RWPE2 (cell line): ENCODE measurements at places on chromosomes 3 and 15.

- H3K27ac ChIP-seq = no peak overlapping the region
- H3K27me3 ChIP-seq = no peaks in the 10 kb centered on the region
- no peaks in the 10 kb centered on the region for H3K36me3 ChIP-seq
- no peaks in the 10 kb centered on the region for H3K4me1 ChIP-seq
Observed at GRCh38 chr3:155372281-155372680, 78.8 kb upstream of the STRIT1 start.

- H3K27ac ChIP-seq = no peak overlapping the region
- H3K4me3 ChIP-seq = no peak overlapping the region
- no peaks in the 10 kb centered on the region for H3K36me3 ChIP-seq
- DNase-seq = no peak
Observed at GRCh38 chr3:105154692-105155091, 212.0 kb upstream of the ALCAM start.

DNA sequence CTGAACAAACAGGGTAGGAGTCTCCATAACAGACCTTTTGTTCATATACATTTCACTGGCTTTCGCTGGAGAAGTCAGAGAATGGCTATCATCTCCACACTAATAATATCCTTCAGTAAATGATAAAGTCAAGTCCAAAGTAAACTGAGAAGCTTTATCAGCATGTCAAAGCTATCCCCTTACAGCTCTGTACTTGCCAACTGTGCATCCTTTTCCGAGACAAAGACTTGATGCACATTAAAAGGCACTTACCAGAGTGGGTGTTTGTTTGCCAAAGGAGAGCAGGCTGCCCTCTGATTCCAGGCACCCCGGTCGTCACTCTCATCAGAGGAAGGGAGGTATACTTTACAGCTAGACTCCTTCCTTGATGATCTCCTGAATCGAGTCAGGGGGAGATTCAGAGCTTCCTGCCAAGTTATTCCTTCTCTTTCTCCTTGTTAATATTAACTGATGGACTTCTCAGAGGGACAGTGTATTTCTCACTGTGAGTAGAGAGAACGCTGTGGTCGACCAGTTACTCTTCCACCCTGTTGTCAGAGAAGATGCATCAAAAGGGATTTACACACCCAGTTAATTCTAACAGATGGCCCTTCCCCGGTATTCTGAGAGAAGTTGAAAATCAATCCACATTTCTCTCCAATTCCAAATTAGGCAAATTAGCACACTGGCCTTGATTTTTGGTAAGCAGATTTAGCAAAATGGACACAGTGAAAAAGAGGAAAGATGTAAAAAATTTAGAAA is 504.7 kb upstream of the NR2F2 start:
- H3K4me3 ChIP-seq = no peak overlapping the region
- no peaks in the 10 kb centered on the region for H3K27me3 ChIP-seq
- DNase-seq = no peak
- no peaks in the 10 kb centered on the region for H3K4me1 ChIP-seq
- H3K36me3 ChIP-seq = no peaks in the 10 kb centered on the region
- H3K27ac ChIP-seq = no peak overlapping the region

DNA sequence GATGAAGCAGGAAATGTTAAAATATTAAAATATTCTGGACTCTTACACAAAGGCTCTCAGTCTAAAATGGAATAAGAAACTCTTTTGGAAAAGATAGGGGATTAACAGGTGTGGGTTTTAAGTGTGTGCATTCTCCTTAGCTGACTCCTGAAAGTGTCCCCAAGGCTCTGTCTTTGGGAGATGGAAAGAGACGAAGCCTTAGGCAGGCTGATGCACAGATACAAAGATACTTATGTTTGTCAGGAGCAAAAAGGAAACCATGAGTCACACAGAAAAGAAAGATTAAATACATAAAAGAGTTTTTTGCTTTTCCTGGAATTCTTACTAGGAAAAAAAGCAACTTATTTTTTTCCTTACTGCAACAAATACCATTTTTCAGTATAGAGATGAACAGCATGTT is 23.8 kb upstream of the ABI3BP start:
- no peaks in the 10 kb centered on the region for H3K27me3 ChIP-seq
- no peaks in the 10 kb centered on the region for H3K36me3 ChIP-seq
- no peak overlapping the region for H3K4me3 ChIP-seq
- H3K4me1 ChIP-seq = peaks cover 7% of the 10 kb centered on the region
- no peak for DNase-seq
- H3K27ac ChIP-seq = no peak overlapping the region

DNA sequence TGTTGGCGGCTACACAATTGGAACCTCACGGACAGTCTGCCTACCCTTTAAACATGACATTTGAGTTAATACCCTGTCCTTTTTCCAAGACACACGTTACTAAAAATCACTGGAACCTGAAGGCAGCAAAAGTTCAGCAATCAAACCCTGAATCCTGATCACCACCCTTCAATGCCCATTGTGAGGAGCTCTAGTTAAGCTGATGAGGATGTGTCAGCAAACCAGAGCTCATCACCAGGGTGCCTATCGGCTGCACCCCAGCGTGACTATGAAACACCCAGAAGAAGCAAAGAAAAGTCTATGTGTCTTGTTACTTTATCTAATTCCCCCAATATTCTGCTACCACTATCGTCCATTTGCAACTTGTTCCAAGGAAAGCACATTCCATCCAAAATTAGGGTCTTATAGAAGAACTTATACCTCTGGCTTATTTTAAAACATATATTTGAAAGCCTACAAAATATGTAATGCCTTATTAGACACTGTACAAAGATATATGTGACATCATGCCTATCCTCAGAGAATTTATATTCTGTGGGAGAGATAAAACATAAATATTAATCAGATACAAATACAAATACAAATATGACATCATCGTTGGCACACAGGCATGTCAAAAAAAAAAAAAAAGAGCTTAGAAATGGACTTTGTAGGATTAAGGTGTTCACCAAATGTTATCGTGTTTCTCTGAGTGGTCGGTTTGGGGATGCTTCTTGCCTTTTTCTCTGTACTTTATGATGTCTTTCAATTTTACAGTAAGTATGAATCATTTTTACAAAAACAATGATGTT is 219.7 kb upstream of the SETMAR start:
- no peak overlapping the region for H3K27ac ChIP-seq
- H3K4me3 ChIP-seq = no peak overlapping the region
- no peak for DNase-seq
- no peaks in the 10 kb centered on the region for H3K4me1 ChIP-seq
- no peaks in the 10 kb centered on the region for H3K27me3 ChIP-seq
- H3K36me3 ChIP-seq = no peaks in the 10 kb centered on the region

- H3K4me1 ChIP-seq = no peaks in the 10 kb centered on the region
- no peaks in the 10 kb centered on the region for H3K36me3 ChIP-seq
- DNase-seq = no peak
Observed at GRCh38 chr15:86115145-86115801, 35.6 kb downstream of the AGBL1 start.
